Karpas-422 (cell line): ENCODE measurements at places on chromosomes 4 and X.

DNA sequence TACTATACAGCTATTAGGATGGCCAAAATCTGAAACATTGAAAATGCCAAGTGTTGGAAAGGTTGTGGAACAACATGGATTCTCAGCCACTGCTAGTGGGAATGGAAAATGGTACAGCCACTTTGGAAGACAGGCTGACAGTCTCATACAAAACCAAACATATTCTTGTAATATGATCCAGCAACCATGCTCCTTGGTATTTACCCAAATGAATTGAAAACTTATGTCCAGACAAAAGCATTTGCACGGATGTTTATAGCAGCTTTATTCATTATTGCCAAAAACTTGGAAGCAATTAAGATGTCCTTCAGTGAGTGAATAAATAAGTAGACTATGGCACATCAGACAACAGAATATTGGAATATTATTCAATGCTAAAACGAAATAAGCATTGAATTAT, 105.8 kb upstream of the DCLK2 start:
- no peaks in the 10 kb centered on the region for H3K27me3 ChIP-seq
- DNase-seq, result no peak
- H3K27ac ChIP-seq, result no peak overlapping the region
- H3K36me3 ChIP-seq, result no peaks in the 10 kb centered on the region
- no peak overlapping the region for H3K4me3 ChIP-seq
- no peaks in the 10 kb centered on the region for H3K4me1 ChIP-seq

GRCh38 chr4:107069049-107069448, 32.9 kb upstream of the DKK2 start:
- DNase-seq, result no peak
- no peaks in the 10 kb centered on the region for H3K36me3 ChIP-seq

DNA sequence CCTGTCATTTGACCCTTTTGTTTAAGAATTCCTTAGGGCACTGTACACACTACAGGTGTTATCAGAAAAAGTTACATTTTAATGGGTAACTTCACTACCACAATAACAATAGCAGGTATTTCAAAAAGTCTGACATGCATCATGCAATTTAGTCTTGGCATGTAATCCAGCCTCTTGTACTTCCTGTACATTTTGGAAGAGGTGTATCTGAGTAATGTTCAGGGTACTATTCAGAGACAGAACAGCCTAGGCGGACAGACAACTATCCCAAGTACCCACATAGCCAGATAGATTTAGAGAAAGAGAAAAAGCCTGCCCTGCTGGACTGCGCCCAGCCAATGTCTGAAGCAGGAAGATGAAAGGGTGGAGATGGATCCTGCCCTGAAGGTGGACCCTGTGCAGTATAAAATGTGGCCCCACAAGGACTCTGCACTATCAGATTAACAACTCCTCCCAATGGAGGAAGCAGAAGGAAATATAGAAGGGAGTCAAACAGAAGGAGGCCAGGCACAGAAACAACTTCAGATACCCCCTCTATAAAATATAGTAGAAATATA, 8.5 kb downstream of the UGT2B7 start:
- H3K27me3 ChIP-seq, result no peaks in the 10 kb centered on the region
- H3K36me3 ChIP-seq, result no peaks in the 10 kb centered on the region
- no peaks in the 10 kb centered on the region for H3K4me1 ChIP-seq

DNA sequence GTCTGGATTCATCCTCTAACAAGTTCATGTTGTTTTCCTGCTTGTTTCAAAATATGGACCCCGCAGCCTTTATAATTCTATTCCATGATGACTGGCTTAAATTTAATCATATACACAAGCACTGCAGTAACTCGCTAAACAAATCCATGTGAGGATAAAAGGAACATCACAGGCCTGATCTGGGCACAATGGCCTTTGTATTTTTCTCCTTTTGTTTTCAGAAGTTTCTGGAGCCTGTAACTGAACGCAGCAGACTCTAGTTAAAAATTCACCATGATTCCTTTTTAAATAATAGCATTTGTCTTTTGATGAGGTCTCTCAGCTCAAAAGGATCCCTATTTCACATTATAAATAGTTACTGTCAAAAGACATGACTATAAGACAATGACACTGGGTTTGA, 30.2 kb upstream of the TMEM184C start:
- H3K27me3 ChIP-seq, result peaks cover 3% of the 10 kb centered on the region; the same call in 1 of the 2 replicates
- no peak overlapping the region for H3K27ac ChIP-seq
- H3K4me3 ChIP-seq, result no peak overlapping the region
- no peaks in the 10 kb centered on the region for H3K4me1 ChIP-seq
- no peak for DNase-seq

- peak overlapping the region; percentile 29; the same call in 1 of the 2 replicates for H3K27ac ChIP-seq
- H3K36me3 ChIP-seq, result no peaks in the 10 kb centered on the region
- peak; percentile 86 for DNase-seq
- peaks cover 25% of the 10 kb centered on the region for H3K4me1 ChIP-seq
- H3K4me3 ChIP-seq, result peak overlapping the region; percentile 49; the same call in 1 of the 2 replicates
These were observed 46.6 kb downstream of the CD40LG start for GRCh38 chrX:136694431-136695087.
